ENCODE measurements at places on chromosomes 12 and 14.

DNA sequence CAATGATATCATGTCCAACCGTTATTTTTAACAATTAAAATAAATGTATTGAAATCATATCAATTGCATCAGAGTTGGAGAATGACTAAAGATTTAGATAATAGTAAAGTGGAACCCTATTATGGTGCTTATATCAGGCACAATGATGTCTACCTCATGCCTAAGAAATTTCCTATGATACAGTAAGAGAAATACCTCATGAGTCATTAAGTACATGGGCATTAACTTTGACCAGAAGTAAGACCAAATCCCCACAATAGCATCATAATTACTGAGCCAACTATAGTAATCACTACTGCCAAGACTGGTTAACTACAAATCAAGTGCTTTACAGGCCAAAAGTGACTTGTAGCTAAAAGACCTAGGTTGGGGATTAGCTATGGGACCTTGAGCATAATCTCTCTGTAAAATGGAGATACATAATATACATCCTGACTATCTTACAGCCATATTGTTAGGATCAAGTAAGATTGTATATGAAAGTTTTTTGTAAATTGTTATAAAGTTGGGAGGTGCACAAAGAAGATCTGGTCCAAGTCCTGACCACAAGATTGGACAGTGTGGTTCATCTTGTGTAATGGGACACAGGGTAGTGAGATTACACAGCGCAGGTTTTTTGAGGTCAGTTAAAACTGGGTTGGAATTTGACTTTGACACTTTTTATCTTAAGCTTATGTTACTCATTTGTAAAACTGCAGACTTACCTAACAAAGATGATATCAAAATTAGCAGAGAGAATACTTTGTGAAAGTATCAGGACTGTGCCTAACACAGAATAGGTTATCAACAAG is 60.5 kb downstream of the ERGIC2 start:
- no peak for DNase-seq

DNA sequence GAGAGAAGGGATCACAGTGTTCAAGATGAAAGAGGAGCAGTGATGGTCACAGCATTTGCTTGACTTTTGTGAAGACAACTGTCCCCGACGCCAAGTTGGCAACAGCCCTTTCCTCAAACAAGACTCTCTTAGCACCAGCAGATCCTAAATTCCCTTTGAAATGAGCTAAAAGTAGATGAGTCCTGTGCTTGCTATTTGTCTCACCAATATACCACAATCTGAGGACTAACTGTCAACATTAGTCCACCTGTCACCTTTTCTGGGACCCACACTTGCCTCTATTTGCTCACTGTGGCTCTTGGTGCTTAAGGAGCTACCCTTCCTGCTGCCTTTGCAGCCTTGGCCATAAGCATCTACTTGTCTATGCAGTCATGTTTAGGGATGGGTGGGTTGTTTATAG is 47.4 kb upstream of the COL2A1 start:
- DNase-seq, result no peak

GRCh38 chr12:2680676-2681039 is 114.1 kb upstream of the FKBP4 start:
- DNase-seq, result no peak

- no peak for DNase-seq
Observed at GRCh38 chr12:51323317-51323960, 535 bp downstream of the BIN2 start.

GRCh38 chr14:103856607-103857006 is 9.2 kb upstream of the PPP1R13B start:
- no peak for DNase-seq

GRCh38 chr14:76346391-76347160 is 29.4 kb upstream of the ESRRB start:
- no peak for DNase-seq

- DNase-seq, result no peak
Observed at GRCh38 chr12:126428769-126429168, 1363.5 kb downstream of the AACS start.

DNA sequence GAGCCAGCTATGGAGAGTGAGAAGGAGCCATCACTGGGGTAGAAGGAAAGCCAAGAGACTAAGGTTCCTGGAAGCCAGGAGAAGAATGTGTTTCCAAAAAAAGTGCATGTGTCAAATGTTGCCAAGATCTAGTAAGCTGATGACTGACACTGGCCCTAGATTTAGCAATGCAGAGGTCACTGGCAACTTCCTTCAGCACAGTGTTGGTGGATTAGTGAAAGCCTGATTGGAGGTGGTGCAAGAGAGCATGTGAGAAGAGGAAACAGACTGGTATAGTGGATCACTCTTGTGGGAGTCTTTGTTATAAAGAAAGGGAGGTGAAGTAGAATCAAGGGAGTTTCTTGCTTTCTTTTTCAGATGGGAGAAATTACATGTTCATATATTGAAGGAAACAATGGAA is 34.1 kb upstream of the CHGA start:
- no peak for DNase-seq

- DNase-seq, result no peak
Observed at GRCh38 chr12:22541496-22542155, 2.7 kb downstream of the C2CD5 start.

DNA sequence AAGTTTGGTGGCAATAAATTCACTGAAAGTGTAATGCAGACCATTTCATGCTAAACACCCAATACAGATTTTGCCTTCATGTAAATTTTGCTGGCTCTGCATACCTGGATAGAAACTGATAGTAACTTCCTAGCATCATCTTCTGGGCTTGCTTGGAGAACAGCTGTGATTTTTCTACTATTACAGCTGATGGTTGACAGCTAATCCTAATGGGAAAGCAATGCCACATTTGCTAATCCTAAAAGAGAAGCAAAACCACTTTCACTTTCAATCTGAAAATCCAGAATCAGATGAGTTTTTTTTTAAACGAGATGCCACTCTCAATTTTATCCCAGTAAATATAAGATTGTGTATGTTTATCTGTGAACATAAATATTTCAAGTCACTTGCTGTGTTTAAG is 1035.9 kb downstream of the TRHDE start:
- no peak for DNase-seq

GRCh38 chr14:29043737-29044136 is 277.1 kb downstream of the FOXG1 start:
- no peak for DNase-seq

Measured in NCI-H1105 (cell line).